Cerebellar cortex (tissue), 1 donor: ENCODE measurements at places on chromosomes 7 and 10.

DNA sequence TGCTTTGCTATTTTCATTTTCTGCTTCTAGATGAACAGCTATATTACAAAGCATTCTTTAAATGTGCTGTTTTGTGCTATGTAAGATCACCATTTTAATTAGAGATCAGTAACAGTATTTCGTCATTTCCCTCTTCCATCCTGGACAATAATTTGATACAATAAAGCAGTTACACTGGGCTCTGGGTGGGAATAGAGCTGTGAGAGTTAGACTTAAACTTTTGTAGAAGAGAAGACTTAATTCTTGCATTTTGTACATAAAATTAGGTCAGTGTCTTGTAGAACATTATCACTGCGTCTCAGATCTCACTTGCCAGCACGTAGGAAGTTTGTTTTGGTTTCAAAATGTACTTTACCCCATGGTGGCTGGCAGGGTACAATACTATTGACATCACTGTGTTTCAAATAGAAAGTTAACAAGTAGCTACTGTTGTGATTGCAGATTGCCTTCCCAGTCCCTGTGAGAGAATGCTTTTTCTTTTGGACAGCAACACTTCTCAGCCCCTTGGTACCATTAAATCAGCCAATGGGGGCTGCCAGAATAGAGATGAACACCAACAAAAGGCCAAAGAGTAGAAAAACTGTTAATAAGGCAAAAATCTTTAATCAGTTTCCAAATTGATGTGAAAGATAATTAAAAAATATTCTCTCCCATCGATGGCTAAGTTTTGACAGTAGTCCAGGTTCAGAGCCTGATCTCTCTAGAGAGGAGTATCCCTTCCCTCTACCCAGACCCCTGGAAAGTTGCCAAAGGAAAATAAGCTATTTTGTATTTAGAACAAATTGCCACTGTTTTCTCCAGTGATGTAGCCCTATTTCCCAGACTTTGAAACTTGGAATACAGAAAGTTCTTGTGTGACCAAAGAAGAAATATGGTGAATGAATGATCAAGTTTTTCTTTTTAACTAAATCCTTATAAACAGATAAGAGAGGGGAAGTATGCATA is 35.1 kb downstream of the SMNDC1 start:
- DNase-seq, result peak; percentile 59

- peak; percentile 72 for DNase-seq
Observed at GRCh38 chr10:47063858-47064257, 152.6 kb downstream of the PTPN20 start.

GRCh38 chr7:139594911-139595476 is 71.5 kb downstream of the CLEC2L start:
- no peak for DNase-seq

DNA sequence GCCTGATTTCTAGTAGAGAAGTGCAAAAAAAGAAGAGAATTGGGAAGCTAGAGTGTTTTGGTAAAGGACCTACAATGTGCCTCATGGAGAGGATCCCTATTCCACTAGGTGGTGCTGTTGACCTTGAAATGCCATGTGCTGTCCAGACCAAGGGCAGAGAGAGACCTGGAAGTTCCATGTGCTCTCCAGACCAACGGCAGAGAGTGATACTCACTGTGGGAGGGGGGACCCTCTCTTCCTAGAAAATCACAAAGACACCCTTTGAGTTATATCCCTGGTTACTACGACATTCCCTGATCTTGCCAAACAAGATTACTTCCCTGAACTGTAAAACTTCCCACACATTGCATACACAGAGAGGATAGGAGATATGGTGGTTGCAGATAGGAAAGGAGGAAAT is 212.7 kb upstream of the ZNF804B start:
- peak; percentile 9 for DNase-seq

- DNase-seq, result no peak
Observed at GRCh38 chr10:132362151-132362611, 30.2 kb downstream of the LRRC27 start.

- DNase-seq, result no peak
Observed at GRCh38 chr10:5428133-5428532, 15.8 kb downstream of the NET1 start.
